Effector CD8-positive, alpha-beta T cell (primary cell): ENCODE measurements at places on chromosomes 6 and 20.

DNA sequence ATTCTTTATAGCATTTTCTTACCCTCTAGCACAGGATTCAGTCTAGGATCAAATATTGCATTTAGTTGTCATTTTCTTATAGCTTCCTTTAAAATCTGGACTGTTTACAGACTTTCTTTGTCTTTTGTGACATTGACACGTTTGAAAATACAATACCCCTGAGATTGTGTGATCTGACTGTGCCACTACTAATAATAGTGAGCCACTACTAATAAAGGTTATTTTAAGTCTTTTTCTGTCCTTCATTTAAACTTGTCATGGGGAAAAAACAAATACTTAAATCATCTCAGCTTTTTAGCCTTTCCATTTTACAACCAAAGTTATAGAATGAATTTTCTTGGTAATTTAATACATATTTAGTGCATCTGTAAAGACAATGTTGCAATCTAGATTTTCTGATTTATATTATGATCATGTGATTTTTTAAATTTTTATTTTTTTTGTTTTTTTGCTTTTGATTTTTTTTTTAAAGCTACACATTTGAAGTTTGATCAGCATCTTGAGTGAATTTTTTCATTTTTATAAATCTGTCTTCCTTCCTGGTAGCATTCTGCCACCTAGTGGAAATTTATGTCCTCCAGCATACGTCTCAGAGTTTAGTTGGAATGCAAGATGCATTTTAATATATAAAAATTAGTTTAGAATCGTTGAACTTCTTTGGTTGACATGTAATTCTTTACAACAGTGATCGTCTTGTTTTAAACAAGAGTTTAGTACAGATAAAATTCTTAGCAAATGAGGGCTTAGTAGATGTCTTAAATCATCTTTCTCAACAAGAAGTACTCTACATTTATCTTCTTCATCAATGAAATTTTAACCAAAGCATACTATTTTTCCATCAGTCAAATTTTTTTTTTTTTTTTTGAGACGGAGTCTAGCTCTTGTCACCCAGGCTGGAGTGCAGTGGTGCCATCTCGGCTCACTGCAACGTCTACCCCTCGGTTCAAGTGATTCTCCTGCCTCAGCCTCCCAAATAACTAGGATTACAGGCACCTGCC, 119.4 kb downstream of the NCOA3 start:
- DNase-seq = no peak

- no peak for DNase-seq
Observed at GRCh38 chr20:38134427-38135270, 30.4 kb downstream of the TGM2 start.

- DNase-seq = no peak
Observed at GRCh38 chr20:39259808-39260207, 297.7 kb downstream of the DHX35 start.

- DNase-seq = no peak
Observed at GRCh38 chr6:144585217-144585814, 300.2 kb downstream of the UTRN start.

DNA sequence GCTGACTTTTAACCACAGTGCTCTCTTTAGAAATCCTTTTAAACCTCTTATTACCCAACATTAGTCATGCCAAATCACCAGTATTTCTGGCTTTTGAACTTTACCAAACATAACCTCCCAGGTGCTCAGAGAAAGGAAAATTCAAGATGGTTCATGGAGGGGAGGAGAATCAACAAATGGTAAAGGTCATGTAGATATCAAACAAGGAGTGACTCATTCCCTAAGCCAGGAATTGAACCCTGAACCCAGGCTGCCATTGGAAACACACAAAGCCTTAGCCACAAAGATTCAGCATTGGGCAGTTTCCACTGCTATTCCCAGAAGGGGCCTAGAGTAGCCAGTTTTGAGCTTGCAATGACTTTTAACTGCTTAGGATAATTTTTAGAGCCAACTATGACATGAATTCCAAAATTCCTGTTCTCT, 21.6 kb upstream of the ENTPD6 start:
- DNase-seq = no peak

DNA sequence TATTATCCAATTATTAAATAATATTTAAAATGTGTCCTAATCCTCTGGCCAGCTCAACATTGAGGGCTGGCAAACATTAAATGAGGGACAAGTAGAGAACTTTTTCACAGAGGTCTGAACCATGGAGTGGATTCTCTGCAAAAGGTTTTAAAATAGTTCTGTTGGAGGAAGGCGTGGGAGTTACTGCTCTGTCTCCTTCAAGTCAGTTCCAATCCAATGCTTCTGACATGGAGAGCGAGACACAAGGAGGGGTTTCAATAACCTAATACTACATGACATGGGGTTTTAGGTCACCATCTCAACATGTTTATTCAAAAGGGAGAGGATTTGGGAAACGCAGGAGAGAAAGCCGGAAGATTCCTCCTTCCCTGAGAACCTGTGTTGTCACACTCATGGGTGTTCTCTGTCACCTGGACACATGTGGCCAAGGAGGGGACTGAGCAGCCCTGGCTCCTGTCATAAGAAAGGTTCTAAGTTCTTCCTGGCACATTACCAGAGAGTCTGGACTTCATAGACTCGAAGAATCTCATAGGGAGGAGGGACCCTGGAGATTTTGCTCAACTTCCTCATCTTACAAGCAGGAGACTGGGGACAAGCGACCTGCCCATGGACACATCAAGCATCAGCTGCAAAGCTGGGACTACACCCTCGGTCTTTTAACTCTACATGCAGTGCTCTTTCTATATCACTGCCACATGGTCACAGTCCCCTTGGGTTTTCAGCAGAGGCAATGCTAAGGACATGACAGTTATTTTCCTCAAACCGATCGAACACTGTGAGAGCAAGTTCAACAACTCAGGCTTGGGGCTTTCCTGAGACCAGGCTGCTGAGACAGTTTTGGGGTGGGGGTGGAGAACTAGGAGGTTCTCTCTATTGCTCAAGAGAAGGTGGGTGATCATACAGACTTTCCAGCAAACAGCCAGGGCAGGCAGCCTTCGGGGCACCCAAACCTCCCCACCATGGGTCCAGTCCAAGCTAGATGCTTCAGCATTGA, 38.6 kb downstream of the PRDM1 start:
- no peak for DNase-seq

DNA sequence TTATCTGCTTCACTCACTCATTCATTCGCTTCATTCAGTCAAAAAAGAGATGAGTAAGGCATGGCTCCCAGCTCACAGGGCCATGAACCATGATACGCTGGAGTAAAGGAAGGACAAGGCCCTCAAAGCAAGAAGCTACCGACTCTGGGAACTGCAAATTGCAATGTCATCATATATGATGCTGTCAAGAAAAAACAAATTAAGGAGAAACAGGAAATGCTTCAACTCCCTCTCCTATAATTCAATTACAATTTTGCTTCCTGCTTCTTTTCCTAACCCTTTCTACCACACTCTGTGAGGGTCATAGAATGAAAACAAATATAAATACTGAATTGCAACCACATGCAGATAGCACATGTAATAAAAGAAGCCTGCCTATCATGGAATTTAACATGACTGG, 725.7 kb upstream of the FLRT3 start:
- DNase-seq = no peak

DNA sequence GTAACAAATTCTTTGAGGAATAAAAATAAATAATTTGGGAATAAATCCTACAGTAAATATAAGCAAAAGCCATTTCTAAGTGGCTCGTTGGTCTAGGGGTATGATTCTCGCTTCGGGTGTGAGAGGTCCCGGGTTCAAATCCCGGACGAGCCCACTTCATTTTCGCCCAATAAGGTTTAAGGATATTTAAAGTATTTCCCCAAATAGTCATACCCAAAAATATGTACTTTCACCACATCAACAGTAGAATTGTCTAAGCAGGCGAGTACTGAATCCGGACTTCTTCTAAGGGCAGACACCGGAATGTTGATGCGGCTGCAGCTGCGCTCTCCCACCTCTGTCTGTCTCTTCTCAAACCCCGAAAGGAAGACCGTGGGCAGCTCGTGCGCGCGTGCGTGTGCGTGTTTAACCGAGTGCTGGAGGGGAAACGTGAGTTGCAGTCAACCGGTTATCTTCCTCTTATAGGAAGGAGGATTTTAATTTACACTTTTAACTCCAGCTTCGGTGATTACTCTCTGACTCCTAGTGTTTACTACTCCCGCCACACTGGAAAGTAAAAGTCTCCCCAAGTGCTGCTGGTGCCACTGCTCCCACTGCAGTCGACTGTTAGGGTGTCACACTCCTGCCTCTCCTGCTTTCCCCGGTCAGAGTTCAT, 155.7 kb upstream of the PRSS16 start:
- no peak for DNase-seq

- no peak for DNase-seq
Observed at GRCh38 chr20:40688129-40689099, 622 bp downstream of the MAFB start.

DNA sequence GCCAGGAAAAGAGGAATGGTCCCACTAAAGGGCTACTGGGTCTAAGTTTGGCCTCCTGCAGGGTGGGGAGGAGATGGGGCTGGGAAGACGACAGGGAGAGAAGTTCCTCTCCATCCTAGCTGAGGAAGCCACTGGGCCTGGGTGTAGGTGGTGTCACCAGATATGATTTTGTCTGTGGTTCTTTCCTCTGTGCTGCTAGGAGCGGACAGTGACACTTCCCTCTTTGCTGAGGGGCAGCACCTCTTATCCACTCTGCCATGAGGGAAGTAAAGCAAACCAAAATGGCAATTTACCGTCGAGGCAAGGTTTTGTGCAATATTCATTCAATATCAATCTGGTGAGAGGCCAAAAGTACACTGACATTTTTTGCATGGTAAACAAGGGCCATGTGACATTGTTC, 33.0 kb upstream of the NR2E1 start:
- no peak for DNase-seq

- no peak for DNase-seq
Observed at GRCh38 chr20:16699293-16699692, 30.5 kb upstream of the SNRPB2 start.

GRCh38 chr6:167565884-167566599, 241.2 kb downstream of the TTLL2 start:
- no peak for DNase-seq

DNA sequence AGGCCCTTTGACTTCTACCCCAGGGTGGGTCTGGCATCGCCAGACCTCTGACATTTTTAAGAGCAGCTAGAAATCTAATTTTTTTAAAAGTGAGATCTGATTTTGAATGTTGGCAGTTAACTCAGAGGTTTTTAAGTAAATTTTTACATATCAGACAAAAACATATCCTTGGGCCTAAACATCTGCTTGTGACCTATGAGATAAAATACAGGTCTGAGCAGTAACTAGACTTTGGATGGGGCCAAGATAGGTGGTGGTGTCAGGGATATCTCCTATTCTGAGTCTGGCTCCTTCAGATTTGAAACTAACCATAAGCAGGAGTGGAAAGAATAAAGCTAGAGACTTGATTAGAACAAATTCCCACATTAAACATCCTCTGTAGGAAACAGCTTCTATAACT, 17.6 kb downstream of the RALY start:
- no peak for DNase-seq

- DNase-seq = no peak
Observed at GRCh38 chr6:166156942-166157341, 10.7 kb downstream of the TBXT start.

DNA sequence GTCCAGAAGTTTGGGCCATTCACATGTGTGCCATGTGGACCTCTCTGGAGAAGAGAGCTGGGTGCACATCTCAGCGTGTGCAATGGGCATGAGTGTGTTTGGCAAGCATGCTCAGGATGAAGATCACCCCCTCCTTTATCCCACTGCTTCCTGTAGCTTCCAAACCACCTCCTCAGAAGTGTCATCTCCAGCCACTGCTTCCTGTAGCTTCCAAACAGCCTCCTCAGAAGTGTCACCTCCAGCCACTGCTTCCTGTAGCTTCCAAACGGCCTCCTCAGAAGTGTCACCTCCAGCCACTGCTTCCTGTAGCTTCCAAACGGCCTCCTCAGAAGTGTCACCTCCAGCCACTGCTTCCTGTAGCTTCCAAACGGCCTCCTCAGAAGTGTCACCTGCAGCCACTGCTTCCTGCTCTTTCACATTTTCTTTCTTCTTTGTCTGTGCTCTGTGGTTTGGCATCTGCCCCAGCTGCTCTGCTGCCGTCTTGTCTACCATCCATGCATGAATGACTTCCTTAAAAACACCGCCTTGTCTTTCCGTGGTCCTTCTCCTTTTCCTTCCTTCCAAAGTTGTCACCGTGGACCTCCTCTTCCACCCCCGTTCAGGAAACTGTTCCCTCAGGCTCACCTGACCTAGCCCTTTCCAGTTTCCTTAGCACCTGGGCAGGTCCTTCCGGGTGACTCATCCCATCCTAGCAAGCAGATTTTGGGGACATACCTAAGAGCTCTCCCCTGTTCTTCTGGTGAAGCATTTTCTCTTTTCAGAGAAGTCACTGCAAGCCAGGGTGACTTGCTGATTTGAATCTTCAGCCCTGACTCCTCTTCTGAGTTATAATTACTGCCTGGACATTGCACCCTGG, 43.5 kb upstream of the TIAM2 start:
- DNase-seq = no peak

- no peak for DNase-seq
Observed at GRCh38 chr20:52552181-52552872, 360.7 kb upstream of the ZFP64 start.
